ENCODE measurements at places on chromosomes 4 and X.

DNA sequence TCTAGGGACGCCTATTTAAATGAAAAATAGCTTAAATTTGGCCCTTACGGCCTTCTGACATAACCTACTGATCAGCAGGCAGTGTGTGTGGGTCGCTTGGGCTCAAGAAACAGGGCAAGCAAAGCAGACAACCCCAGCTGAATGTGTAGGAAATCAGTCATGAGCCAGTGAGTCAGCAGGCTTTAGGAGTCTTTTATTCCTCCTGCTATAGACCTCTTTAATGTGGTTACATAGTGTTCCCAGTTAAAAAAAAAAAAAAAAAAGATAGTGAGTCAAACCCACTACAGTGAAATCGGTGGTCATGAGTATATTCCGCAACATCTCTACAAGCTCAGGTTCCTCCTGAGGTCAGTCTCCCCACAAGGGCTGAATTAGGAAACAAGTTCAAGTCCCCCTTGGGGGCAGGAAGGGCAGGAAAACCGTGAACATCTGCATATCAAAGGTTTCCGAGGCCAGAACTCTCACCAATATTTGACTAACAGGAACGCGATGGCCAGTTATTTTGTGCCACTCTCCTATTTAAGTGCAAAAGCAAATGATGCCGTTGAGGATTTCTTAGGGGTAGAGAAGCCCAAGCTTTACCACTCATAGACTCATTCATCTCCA, 32.7 kb downstream of the ACSL1 start:
- peak; percentile 83 for DNase-seq

GRCh38 chr4:17155486-17155885, 257.0 kb upstream of the LDB2 start:
- no peak for DNase-seq

DNA sequence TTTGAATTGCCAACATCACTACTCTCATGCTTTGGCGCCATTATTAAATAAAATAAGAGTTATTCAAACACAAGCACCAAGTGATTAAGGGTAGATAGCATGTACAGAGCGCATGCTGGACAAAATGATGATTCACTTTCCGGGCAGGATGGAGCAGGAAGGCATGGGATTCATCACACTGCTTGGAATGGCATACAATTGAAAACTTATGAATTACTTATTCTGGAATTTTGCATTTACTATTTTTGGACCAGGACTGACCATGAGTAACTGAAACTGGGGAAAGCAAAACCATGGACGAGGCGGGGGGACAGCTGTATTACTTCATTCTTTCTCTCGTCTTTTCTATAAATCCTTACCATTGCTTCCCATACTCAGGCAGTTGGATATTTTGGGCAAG, 28.5 kb upstream of the FGF5 start:
- DNase-seq, result peak; percentile 26

DNA sequence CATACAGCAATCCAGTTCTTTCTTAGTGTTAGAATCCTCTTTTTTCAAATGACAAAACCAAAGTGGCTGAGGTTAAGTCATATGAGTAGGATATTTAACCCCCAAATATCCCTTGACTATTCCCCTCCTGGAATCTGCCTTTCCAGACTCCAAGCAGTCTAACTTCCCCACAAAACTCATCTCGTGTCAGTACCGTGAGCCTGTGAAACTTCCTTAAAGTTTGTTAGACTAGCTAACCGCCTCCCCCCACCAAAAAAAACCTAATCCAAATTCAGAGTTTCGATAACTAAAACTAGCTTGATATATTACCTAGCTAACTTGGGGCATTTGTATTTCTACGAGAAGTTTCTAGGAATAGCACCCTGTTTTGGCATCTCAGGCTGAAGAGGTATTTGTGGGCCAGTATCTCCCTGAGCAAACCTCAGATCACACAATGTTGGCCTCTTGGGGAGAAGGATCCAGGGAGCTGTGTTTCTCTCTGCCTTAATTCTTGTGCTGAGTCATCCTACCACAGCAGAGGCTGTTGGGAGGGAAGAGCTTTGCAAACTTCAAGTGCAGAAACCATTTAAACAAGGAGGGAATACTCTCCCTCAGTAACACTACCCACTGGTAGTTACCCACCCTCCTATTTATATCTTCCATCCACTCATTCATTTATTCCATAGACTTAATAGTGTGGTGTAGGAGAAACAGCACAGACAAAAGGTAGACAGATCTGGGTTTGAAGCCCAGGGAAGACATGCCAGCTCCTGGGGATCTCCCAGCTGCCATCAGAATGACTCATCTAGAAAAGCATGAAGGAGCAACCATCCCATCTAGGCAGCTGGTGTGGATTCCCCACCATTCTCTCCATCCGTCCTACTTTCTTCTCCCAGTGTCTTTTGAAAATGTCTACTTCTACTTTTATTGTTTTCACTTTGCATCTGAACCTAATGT, 39.3 kb upstream of the TXK start:
- peak; percentile 89 for DNase-seq

- no peak for DNase-seq
Observed at GRCh38 chrX:133999031-133999705, 13.8 kb upstream of the GPC3 start.

DNA sequence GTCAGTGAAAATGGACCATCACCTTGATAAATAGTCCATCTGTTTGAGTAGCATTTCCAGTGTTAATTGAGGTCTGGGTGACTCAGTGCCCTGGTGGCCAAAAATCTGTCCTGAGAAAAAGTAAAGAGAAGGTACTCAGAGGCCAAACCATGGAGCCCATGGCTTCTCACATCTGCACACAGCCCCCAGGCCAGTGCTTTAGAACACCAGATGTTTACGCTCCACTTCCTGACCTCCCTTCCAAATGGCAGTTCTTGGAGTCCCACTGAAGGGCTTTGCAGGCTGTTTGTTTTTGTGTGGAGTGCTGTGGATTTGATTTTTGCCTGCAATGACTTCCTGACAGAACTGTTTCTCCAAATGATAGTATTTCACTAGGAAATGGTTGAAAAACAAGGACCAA, 60.2 kb upstream of the GPC4 start:
- DNase-seq, result no peak

GRCh38 chr4:20338841-20339240, 87.1 kb downstream of the SLIT2 start:
- no peak for DNase-seq

DNA sequence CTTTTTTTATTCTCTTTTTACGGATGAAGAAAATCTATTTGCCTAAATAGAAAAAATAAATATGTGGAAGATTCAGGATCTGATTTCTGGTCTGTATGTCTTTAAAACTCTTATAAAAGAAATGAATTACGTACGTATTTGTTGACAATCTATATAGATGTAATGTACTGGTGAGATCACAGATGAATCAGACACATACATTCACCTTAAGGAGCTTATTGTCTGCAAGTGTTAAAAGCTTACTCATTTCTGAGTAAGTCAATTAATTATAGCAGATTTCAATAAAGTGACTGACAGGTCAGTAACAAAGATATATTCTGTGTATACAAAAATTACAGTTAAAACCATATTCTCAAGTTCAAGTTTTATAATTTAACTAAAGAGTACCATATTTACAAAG, 66.6 kb upstream of the NAF1 start:
- no peak for DNase-seq

DNA sequence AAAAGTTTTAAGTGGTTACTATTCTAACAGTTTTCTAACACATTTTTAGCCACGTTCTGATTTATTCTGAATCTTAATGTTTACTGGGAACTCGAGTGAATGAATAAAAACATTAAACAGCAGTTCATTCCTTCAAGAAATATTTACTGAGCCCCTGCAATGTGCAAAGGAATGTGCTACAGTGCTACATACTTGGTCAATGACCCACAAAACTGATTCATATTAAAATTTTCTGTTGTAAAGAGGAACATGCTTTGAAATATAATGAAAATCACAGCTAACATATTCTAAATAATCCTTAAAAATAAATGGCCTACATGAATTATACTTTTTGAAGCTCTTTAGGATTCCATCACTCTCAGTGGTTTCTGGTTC, 78.7 kb downstream of the ARAP2 start:
- DNase-seq, result no peak

- DNase-seq, result peak; percentile 61
Observed at GRCh38 chrX:13397878-13398818, 78.3 kb upstream of the ATXN3L start.

DNA sequence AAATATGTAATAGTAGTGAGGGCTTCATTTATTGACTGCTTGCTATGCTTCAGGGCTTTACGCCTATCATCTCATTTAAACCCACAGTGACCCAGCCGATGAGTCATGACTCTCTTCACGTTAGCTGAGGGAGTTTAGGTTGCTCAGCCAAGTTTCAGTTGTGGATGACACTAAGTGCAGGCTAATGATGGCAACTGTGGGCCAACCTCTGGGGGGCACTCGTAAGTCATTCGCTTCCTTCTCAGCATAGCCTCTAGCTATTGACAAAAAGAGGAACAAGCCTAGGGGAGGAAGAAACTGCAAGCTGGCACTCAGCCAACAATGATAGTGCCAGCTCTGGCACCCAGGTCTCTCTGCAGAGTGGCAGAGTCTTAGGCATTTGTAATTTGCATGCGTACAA, 325.0 kb downstream of the ARHGAP10 start:
- DNase-seq, result peak; percentile 32

GRCh38 chrX:117989512-117989911, 127.1 kb downstream of the KLHL13 start:
- DNase-seq, result no peak

GRCh38 chr4:159117564-159117963, 14.7 kb downstream of the RAPGEF2 start:
- no peak for DNase-seq

- DNase-seq, result no peak
Observed at GRCh38 chr4:5752376-5753184, 41.6 kb downstream of the EVC start.

- DNase-seq, result no peak
Observed at GRCh38 chrX:106613277-106613676, 1.5 kb downstream of the RADX start.

- no peak for DNase-seq
Observed at GRCh38 chr4:61210186-61210939, 10.2 kb downstream of the ADGRL3 start.

- peak; percentile 57 for DNase-seq
Observed at GRCh38 chr4:74283614-74284013, 24.7 kb upstream of the EPGN start.

GRCh38 chrX:72079607-72080006, 52.1 kb downstream of the RTL5 start:
- no peak for DNase-seq

DNA sequence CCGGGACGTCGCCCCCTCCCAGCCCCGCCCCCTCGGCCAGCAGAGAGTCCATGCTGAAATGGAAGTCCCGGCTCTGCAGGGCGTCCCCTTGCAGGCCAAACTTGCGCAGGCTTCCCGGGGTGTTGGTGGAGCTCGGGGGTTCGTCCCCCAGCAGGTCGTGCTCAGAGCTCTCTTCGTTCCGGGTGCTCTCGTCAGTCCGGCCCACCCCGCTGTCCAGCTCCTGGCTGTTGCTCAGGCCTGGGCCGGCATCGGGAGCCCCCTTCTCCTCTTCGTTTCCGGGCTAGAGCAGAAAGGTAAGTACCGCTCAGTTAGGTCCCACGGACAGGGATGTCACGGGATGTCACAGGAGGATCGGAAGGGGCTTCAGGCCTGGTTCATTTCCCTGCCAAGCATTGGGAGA, 10.2 kb downstream of the SSR4 start:
- DNase-seq, result no peak

DNA sequence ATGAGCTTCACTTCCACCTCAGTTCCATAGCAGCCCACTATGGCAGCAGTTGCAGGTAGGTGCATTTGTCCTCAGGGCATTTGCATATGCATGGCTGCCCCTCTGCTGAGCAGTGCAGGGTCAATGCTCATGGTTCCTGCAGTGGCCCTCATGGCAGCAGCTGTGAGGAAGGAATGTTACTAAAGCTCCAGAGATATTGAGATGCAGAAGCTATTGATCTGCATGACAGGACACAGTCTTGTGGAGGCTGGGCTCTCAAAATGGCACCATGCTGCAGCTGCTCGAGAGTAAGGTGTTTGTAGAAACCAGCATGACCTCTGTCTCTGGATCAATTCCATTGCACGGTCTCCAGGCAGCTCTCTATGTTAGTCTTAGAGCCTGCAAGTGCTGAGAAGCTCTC, 179.2 kb upstream of the PCDH18 start:
- DNase-seq, result no peak
